Neural progenitor cell (in vitro differentiated cells): ENCODE measurements at places on chromosomes 5 and 9.

DNA sequence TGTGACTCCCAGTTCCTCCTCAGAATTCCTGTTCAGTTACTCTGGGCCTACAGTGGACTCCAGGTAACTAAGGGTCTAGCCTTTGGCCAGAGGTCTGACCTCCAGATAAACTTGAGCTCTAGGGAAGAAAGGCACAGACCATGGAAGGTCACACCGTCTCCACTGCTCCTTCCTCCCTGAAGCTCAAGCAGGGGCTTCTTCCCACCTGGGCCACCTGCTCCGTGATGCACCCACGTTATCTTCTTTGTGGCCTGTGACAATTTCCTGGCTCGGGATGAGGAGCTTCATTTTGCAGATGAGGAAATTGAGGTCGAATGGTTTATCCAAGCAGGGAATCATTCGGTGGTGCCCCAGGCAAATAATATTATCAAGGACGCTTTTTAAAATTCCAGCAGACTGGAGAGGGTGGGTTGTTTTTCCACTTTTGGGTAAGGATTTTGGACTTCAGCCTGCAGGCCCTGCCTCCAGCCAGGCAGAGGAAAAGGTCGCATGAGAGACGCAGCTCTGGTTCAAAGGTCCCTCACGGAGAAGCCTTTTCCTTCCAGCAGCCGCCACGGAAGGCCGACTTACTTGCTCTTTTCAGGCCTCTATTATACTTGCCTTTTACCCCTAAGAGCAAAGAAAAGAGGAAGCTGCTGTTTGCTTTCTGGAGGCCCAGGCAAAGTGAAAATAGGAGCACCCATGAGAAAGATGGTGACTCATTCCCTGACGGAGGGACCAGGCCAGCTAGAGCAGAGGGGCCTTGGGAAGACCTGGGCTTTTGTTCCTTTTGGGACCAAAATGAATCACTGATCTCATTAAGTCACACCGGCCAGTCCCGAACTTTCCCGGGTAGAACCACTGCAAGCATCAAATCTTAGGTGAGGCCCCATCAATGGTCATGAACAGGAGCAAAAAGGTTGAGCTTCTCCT is 22.8 kb upstream of the DUSP1 start:
- H3K27me3 ChIP-seq, result no peaks in the 10 kb centered on the region
- no peak overlapping the region for H3K27ac ChIP-seq
- peaks cover 8% of the 10 kb centered on the region for H3K4me1 ChIP-seq
- H3K4me3 ChIP-seq, result no peak overlapping the region
- H3K36me3 ChIP-seq, result no peaks in the 10 kb centered on the region

GRCh38 chr9:91899594-91899993 is 50.4 kb downstream of the ROR2 start:
- no peak for DNase-seq
- no peak overlapping the region for H3K27ac ChIP-seq
- no peak overlapping the region for H3K4me3 ChIP-seq
- H3K4me1 ChIP-seq, result peaks cover 53% of the 10 kb centered on the region

DNA sequence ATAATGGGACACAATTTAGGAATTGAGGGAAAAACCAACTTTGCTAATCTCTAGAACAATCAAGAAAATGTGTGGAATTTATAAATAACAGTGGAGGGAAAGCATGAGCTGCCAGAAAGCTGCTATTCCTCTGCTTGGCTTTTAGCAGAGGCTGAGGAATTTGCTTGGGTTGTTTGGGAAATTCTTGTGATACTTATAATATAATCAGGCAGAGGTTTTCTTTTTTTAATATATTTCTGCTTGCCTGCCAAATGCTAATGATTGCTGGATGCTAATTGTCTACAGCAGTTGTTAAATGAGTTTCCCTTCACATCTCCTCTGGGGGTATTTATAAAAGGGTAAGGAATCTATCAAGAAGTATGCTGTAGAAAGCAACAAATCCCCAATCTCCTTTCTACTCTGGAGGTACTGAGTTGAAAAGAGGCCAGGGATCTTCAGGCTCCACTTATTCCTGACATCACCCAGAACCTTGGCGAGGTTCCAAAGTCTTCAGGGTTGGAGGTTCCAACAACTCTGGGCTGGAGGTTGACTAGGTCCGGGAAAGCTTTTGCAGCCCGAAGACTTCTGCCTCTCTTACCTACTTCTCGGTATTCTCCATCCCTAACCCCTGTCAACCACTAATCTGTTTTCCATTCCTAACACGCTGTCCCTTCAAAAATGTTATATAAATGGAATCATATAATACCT is 60.4 kb upstream of the TMED7 start:
- H3K27me3 ChIP-seq, result no peaks in the 10 kb centered on the region
- no peak for DNase-seq

DNA sequence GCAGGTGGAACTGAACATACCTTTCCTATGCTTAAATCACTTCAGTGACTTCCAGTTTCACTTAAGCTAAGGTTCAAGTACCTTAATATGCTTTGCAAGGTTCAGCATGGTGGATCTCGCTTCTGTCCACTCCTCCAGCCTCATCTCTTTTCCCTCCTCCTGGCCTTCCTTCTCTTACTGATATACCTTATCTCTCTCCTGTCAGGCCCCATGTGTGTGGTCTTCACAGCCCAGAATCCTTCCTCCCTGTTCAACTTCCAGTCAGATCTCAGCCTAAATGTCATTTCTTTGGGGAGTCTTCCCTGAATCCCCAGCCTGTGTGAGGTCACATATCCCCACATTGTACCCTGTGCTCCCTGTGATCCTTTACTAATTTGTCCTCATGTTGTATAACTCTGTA is 87.7 kb downstream of the ANGPTL2 start:
- DNase-seq, result no peak
- H3K27me3 ChIP-seq, result no peaks in the 10 kb centered on the region
- H3K4me1 ChIP-seq, result peaks cover 5% of the 10 kb centered on the region
- H3K27ac ChIP-seq, result no peak overlapping the region
- no peak overlapping the region for H3K4me3 ChIP-seq

DNA sequence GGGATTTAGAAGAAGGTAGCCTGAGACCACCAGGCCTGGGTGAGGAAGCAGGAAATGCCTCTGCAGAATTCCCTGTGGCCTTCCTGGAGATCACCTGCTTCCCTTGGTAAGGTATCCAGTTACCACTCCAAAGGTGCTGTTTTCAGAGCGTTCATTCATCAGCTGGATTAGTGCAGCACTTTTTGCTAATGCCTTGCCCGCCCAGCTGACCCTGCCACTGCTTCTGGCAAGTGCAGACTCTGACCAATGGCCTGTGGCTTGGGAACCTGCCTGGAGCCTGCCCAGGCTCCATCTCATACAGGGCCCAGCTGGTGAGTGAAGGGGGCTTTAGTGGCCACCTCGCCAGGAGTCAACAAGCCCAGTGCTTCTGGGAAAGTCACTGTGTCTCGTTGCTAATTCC is 48.6 kb downstream of the FOXI1 start:
- no peak overlapping the region for H3K27ac ChIP-seq
- H3K4me1 ChIP-seq, result peaks cover 10% of the 10 kb centered on the region
- H3K27me3 ChIP-seq, result no peaks in the 10 kb centered on the region
- H3K4me3 ChIP-seq, result no peak overlapping the region
- H3K36me3 ChIP-seq, result no peaks in the 10 kb centered on the region
- DNase-seq, result peak; percentile 29

DNA sequence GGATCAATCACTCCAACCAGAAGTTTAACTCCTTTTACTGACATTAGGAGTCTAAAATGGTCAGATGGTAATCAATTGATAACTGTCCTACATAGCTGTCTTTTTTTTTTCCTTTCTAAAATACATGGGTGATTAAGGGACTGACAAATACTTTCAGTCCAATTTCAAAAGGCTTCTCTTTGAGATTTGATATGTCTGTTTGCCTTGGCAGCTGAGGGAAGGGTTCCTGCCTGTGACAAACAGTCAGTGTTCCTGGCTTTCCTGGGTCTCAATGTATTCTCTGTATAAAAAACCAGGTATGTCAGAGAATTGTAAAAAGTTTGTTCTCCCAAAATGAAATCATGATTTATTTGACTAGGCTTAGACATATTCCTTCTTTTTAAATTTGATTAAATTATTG is 84.5 kb downstream of the MEGF10 start:
- H3K4me3 ChIP-seq, result no peak overlapping the region
- no peaks in the 10 kb centered on the region for H3K27me3 ChIP-seq
- H3K36me3 ChIP-seq, result no peaks in the 10 kb centered on the region
- H3K27ac ChIP-seq, result no peak overlapping the region
- no peak for DNase-seq
- H3K4me1 ChIP-seq, result no peaks in the 10 kb centered on the region

DNA sequence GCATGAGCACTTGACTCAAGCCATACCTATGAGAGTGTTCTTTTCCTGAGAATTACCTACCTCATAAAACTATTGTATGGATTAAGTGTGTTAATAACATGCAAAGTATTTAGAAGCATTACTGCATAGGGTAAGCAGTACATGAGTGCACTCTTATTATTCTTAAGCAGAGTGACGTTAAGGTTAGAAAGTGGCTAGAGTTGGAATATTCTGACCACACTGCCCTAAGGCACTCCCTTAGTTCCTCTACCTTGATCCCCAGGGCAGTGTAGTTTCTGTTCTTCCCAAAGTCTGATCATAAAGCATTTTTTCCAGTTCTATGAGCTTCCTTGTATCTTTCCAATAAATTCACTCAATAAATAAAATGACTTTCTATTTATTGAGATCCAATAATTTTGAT is 189.2 kb downstream of the PCSK1 start:
- peaks cover 5% of the 10 kb centered on the region for H3K4me1 ChIP-seq
- no peak overlapping the region for H3K4me3 ChIP-seq
- no peak for DNase-seq

- no peak for DNase-seq
- H3K27ac ChIP-seq, result no peak overlapping the region
- H3K36me3 ChIP-seq, result no peaks in the 10 kb centered on the region
Observed at GRCh38 chr5:97559827-97560598, 377.0 kb upstream of the RIOK2 start.

DNA sequence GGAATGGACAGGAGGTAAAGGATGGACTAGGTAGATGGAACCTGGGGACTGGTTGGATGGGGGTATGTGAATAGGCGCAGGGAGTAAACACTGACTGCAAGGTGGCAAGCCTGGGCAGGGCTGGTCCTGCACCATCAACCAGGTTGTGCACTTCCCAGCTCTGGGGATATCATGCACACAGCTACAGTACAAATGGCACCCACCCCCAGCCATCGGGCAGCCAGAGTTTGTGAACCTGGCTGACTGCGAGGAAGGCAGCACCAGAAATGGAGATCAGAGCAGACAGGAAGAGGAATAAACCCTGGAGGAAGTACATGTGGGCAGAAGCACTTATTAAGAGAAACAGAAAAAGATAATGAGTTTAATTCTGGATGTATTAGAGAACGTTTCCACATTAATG is 229.1 kb downstream of the ESM1 start:
- DNase-seq, result no peak
- H3K4me3 ChIP-seq, result no peak overlapping the region
- H3K4me1 ChIP-seq, result no peaks in the 10 kb centered on the region
- no peaks in the 10 kb centered on the region for H3K36me3 ChIP-seq
- no peak overlapping the region for H3K27ac ChIP-seq

- no peak overlapping the region for H3K4me3 ChIP-seq
- H3K36me3 ChIP-seq, result no peaks in the 10 kb centered on the region
- H3K27ac ChIP-seq, result no peak overlapping the region
- peak; percentile 61 for DNase-seq
- peaks cover 7% of the 10 kb centered on the region for H3K4me1 ChIP-seq
- H3K27me3 ChIP-seq, result no peaks in the 10 kb centered on the region
Observed at GRCh38 chr5:66987949-66988838, 208.4 kb downstream of the CD180 start.

DNA sequence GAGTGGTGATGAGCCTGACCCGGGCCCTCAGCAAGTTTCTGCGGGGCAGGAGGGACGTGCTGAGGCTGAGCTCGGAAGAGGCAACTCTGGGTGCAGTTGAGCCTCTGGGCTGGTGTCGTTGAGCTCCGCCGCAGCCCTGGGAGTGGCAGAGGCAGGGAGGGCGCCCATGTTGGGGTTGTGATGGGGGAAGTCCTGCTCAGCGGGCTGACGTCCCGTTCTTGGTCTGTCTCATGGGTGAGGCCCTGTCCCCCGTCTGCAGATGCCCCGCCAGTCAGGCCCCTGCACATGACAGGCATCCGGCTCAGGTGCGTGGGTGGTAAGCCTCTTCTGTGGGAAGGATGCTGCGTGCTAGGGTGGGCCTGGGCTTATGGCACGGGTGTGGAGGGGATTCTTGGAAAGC is 64.3 kb downstream of the RXRA start:
- H3K27ac ChIP-seq, result no peak overlapping the region
- H3K36me3 ChIP-seq, result no peaks in the 10 kb centered on the region
- no peak overlapping the region for H3K4me3 ChIP-seq
- no peaks in the 10 kb centered on the region for H3K27me3 ChIP-seq

DNA sequence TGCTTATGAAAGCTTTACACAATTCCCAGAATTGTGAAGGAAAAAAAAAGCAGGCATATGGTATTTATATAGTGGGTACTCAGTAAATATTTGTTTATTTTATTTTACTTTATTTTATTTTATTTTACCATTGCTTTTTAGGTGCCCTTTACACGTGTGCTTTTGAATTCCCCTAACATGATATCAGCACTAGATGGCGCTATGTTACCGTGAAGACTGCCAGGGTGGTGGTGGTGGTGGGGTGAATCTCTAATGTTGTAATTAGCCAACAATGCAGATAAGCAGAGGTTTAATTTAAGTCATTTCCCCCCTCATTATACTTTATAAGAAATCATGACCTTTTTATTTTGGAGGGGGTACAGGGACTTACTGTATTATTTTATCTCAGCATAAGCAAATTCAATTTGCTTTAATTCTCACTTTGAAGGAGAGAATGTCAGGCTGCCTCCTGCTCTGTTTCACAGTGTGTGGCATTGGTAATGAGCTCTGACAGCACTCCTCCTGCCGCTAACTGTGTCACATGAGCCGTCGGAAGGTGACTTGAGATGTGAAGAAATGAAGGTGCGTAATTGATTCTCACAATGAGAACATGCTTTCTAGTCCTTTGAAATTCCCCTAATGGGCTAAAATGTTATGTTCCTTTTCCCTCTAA is 165.6 kb downstream of the YTHDC2 start:
- H3K4me1 ChIP-seq, result peaks cover 33% of the 10 kb centered on the region
- H3K4me3 ChIP-seq, result no peak overlapping the region
- no peak overlapping the region for H3K27ac ChIP-seq
- no peaks in the 10 kb centered on the region for H3K27me3 ChIP-seq

DNA sequence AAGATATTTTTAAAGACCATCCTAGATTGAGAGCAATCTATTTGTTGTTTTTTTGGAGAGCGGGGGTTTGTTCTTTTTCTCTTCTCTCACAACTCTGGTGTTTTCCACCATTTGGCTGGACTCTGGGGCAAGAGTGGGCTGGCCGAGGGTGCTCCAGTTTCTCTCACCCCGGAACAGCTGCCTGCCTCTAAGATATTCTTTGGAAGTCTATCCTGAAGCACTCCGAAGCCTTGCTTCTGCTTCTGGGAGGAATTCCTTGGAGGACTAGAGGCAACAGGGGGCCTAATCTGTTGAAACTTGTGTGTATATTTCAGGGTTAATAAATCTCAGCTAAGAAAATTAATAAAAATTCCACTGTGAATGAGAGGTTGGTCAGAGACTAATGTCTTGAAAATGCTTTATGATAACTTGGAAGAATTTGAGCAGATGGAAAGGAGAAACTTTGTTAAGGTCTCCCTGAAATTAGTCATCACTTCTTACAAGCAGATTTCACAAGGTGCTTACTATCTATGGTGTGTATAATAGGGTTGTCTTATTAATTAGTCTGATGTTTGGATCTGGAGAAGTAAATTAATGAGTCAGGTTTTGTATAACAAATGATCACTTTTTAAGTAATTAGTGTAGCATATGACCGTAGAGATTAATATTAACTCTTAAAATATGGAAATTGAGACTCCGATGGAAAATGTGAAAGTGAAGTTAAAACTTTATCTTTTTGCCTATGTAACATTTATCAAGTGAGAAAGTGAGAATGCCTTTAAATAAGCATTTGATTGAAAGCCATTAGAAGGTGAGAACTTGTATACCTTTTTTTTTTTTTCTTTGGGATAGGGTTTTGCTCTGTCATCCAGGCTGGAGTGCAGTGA is 4.0 kb downstream of the MAN2A1 start:
- peaks cover 49% of the 10 kb centered on the region for H3K4me1 ChIP-seq
- peak; percentile 31 for DNase-seq
- no peak overlapping the region for H3K27ac ChIP-seq
- H3K4me3 ChIP-seq, result peak overlapping the region; percentile 65
- no peaks in the 10 kb centered on the region for H3K27me3 ChIP-seq
- no peaks in the 10 kb centered on the region for H3K36me3 ChIP-seq
